ENCODE measurements at places on chromosomes 1 and 21.

DNA sequence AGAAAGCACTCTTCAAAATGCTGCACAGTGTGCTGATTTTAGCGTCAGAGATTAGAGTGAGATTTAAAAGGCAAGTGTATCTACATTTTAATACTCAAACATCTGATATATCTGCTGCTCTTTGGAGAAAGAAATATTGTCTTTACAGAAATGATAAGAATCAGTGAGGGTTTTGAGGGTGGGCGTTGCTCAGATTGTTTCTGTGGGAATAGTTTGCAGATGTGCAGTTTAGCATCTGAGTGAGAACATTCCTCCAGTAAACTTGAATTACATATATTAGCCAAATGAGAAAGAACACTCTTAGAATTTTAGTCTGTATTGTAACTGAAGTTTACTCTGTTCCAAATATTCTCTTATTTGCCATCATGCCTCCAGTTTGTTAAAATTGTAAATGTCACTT lies 549.2 kb downstream of the NEGR1 start:
- no peak for DNase-seq

- no peak for DNase-seq
These were observed 31.9 kb downstream of the PRDM15 start for GRCh38 chr21:41847066-41847804.

GRCh38 chr1:50929376-50929958 lies 30.6 kb downstream of the FAF1 start:
- no peak for DNase-seq

GRCh38 chr1:77139389-77139788 lies 79.8 kb downstream of the PIGK start:
- no peak for DNase-seq

GRCh38 chr1:79693441-79694114 lies 687.0 kb upstream of the ADGRL4 start:
- no peak for DNase-seq

- DNase-seq: no peak
These were observed 6.8 kb upstream of the PPP1R15B start for GRCh38 chr1:204418174-204419063.

DNA sequence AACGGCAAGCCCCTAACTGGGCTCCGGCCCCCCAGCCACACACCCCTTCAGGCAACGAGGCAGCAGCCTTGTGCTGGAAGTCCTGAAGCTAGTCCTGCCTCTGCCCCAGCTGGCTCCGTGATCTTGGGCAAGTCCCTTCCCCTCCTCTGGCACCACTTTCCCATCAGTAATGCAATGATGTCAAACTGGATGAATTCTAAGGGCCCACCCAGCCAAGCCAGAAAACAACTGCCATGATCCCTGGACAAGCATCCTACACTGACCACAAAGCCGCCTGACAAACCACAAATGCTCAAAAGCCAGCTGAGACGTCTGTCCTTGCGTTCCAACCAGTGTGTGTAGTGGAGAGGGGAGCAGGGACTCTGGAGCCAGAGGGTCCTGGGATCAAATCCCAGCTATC lies 26.8 kb downstream of the IFFO2 start:
- no peak for DNase-seq

GRCh38 chr21:20341431-20341830 lies 656.8 kb upstream of the NCAM2 start:
- DNase-seq: no peak

GRCh38 chr1:232643251-232643650 lies 13.3 kb upstream of the SIPA1L2 start:
- no peak for DNase-seq

- no peak for DNase-seq
These were observed 31.8 kb upstream of the ZNF644 start for GRCh38 chr1:91053630-91054029.

- DNase-seq: no peak
These were observed 153.3 kb upstream of the C8B start for GRCh38 chr1:57118948-57119603.

GRCh38 chr1:62561306-62561705 lies 36.0 kb upstream of the ANGPTL3 start:
- no peak for DNase-seq

DNA sequence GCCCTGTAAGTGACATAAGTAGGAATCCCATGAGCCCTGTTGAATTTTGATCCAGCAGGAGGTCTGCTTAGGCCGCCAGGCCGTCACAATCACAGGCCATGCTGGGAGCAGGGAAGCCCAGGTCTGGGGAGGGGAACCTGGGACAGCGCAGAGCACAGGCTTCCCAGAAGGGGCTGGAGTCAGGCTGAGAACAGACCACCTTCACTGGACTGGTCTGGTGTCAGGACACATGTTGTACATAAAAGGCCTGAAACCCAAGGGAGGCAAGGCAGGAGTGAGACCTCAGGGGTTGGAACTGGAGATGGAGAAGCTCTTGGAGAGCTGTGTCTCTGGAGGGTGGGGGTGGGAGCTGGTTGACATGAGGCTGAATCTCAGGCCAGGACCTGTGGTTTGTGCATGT lies 63.3 kb upstream of the ARTN start:
- no peak for DNase-seq

DNA sequence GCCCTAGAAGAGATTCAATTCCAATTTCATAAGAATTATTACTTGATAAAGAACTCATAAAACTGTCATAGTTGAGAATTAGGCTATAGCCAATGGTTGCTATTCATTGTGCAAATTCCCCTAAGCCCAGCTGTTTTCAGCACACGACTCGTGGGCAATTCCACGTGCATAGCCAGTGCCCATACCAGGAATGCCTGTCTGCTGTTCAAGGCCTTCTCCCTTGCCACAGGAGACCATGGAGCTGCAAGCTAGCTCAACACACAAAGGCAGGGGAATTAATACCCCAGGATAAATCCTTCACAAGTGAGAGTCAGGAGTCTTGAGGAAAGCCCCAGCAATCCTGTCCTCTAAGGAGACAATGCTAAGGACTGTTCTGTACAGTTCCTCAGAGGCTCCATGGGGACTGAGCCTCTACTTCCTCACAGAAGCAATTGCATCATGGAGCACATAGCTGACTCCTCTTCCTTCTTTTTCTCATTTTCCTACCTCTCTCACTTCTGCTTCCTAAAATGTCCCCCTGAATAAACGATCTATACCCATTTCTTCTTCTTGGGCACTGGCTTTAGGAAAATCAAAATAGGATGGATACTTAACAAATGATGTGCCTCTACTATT lies 19.1 kb upstream of the CHRM3 start:
- DNase-seq: no peak
